PC-9 (cell line): ENCODE measurements at places on chromosomes 1 and 21. TPM values are rescaled to one million over a fixed set of nuclear protein-coding genes. Genes with fewer than 3 reads are reported as not detected.

Gene FCMR
- total RNA-seq, result 0.63 and 1.2 TPM in 2 replicates

Gene GPR37L1
- 0.30 and 0.33 TPM in 2 replicates for total RNA-seq

Gene TMEM82
- total RNA-seq, result not detected in 2 replicates

Gene ARHGAP29
- total RNA-seq, result 123 and 137 TPM in 2 replicates

Gene C1QC
- not detected in 2 replicates for total RNA-seq

Gene CD52
- total RNA-seq, result 1.2 TPM in 1 of 2 replicates, not detected in the other

DNA sequence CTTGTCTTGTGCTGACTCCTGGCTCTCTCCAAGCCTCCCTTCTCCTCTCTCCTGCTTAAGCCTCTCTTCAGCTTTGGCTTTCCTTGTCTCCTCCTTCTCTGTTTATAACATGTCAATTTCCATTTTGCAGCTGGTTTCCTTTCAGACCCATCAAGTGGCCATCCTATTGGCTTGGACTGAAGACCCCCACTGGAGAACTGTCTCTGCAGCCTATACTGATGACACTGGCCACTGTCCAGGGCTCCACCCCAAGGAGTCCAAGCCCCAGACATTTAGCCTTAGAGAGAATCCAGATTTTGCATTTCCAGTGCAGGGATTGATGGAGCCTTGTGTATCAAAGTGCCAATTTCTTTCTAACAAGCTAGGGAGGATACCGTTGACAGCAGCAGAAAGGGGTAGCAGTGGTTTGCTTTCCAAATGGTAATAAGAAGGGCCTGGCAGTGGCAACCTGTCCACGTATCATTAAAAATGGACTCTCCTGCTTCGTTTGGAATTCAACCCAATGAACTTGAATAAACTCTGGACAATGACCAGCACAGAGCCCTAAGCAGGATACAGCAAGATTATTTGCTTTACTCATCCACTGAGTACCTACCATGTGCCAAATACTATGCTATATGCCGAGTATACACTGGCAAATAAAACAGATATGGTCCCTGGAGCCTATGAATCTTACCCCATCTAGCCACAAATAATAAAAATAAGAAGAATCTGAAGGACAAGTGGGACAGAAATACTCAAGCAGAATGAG lies 6.5 kb downstream of the OVAAL start:
- DNase-seq, result no peak

GRCh38 chr1:5927506-5928370 lies 64.5 kb downstream of the NPHP4 start:
- no peak for DNase-seq

- DNase-seq, result no peak
Observed at GRCh38 chr1:42533101-42533863, 70.2 kb downstream of the CCDC30 start.

GRCh38 chr1:218852527-218852926 lies 321.2 kb upstream of the LYPLAL1 start:
- no peak for DNase-seq

DNA sequence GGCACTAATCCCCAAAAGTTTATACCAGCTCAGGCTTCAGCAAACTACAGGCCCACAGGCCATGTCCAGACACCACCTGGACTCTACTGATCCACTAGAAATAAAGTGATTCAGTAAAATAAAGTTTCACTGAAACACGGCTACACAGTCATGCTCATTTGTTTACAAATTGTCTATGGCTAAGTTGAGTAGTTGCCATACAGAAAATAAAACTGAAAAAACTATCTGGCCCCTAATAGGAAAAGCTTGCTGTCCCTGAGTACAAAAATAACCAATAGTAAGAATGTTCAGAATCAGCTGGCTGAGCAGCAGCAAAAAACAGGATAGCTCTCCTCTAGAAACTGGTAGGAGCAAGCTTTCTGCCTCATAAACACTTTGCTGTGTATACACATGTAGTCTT lies 221.5 kb downstream of the RERE start:
- DNase-seq, result no peak

DNA sequence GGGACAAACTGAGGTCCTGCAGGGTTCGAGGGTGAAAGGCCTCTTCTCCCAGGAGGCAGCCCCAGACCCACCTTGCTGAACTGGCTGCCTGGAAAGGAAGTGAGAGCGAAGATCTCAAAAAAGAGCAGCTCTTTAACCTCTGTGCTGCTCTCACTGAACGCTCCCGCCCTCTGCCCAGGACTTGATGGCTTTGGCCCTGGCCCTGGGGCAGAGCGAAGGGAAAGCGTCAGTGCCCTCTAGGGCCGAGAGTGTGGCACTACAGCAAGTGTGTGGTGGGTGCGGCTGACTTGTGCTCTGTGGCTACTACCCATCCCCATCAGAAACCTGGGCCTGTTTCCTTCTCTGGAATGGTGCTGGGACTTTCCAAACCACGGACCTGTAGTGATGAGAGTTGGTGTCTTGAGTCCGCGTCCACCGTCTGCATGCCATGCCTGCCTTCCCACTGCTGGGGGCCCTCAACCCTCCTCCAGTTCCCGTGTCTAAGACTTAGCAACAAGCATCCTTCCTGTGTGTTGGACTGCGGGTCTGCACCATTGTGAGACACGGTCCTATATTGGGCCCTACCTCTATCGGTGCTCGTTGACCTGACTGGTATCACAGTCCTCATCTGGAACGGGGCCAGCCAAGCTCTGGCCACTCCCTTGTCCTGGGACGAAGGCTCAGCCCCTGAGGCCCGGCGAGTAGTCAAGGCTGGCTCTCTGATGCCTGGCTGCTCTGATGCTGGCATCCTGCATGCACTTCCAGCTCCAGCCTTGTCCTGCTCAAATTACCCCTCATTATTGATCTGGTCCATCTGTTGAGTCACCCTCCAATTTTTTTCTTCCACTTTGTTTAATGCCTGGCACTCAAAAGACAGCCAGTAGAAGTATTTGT lies 180.3 kb downstream of the DISC1 start:
- no peak for DNase-seq

- DNase-seq, result no peak
Observed at GRCh38 chr21:26715878-26716506, 129.2 kb downstream of the ADAMTS1 start.

GRCh38 chr21:45828580-45829570 lies 152.7 kb upstream of the COL6A1 start:
- DNase-seq, result no peak

GRCh38 chr1:67013573-67013972 lies 40.4 kb downstream of the SLC35D1 start:
- no peak for DNase-seq

GRCh38 chr1:14929547-14930246 lies 223.8 kb upstream of the TMEM51 start:
- DNase-seq, result no peak

- peak; percentile 39 for DNase-seq
Observed at GRCh38 chr1:8674912-8675311, 142.5 kb downstream of the RERE start.

DNA sequence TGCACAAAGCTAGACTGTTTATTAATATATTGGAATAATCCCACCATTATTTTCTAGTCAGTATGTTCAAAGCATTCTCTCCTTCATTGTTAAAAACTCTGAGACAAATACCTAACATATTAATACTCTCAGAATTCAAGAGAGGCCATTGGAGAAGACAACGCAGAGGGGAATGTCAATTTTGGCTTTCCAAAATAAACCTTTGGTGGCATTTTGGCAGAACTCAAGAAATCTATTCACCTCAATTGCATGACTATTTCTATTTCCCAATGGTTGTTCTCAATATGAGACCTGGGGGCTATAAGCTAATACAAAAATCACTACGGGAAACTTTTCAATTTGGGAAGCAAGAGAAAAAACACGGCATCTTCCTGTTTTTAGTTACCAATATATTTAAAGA lies 58.5 kb downstream of the RUSC1 start:
- DNase-seq, result no peak

GRCh38 chr1:245316784-245317183 lies 162.0 kb downstream of the KIF26B start:
- DNase-seq, result no peak
